ENCODE measurements at places on chromosomes 7 and 10.

DNA sequence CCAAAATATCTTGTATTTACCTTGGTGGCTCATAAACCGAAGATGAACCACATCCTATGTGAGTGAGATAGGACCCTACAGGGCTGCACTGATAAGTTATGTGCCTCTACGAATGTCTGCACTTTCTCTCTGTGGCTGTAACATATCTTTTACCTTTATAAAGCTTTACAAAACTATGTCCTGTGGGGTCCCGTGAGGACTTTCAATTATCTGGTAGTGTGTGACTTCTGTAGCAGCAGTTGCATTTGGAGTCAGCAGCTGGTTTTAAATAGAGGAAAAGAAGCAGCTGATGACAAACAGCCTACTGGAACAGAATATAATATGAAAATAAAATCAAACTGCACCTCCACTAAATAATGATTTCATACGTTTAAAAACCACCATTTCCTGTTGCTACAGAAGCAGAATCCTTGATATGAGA, 222.4 kb upstream of the GNAI1 start:
- DNase-seq = no peak

DNA sequence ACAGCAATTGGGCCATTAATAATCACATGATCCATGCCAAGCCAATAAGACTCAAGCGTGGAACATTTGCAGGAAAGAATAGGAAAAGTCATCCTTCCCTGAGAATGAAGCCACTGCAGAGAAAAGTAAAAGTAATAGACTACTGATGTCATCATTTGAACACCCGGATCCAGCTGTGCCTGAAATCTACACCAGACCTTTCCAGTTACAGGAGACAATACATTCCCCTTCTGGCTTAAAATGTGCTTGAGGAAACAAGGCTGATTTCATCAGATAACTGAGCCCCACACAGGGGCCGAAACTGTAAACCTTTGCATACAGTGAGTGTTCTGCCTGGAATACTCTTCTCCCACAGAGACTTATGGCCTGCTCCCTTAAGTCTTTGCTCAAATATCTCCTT, 232.8 kb downstream of the KCNMA1 start:
- no peak for DNase-seq

- no peak for DNase-seq
Measured at GRCh38 chr7:67764289-67764688, 767.7 kb downstream of the TYW1 start.

DNA sequence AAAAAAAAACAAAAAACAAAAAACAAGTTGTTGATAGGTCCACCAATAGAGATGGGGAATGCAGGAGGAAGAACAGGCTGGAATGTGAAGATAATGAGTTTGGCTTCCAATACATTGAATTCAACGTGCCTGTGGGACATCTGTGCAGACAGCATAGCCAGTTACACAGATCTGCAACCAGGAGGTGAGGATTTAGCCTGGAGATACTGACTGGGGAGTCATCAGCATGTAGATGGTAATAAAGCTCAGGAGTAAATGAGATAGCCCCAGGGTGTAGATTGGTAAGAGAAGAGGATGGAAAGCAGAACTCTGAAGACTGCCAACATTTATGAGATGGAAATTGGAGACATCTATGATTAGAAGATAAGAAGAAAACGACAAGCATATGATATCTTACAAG, 4.7 kb upstream of the TRIM8 start:
- DNase-seq = no peak

DNA sequence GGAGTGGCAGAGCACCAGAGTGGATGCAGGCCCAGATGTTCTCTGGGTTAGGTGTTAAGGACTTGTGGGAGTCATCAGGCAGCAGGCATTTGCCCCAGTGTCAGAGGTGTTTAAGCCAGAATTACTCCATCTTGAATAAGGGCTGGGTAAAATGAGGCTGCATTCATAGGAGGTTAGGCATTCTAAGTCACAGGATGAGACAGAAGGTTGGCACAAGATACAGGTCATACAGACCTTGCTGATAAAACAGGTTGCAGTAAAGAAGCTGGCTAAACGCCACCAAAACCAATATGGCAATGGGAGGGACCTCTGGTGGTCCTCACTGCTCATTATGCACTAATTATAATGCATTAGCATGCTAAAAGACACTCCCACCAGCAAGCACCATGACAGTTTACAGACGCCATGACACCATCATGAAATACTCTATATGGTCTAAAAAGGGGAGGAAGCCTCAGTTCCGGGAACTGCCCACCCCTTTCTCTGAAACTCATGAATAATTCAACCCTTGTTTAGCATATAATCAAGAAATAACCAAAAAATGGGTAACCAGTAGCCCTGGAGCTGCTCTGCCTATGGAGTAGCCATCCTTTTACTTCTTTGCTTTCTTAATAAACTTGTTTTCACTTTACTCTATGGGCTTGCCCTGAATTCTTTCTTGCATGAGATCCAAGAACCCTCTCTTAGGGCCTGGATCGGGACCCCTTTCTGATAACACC, 882 bp upstream of the LRRC61 start:
- no peak for DNase-seq

GRCh38 chr7:54664235-54665228, 94.5 kb downstream of the SEC61G start:
- peak; percentile 7 for DNase-seq
